ENCODE measurements at places on chromosomes 12 and 14.

DNA sequence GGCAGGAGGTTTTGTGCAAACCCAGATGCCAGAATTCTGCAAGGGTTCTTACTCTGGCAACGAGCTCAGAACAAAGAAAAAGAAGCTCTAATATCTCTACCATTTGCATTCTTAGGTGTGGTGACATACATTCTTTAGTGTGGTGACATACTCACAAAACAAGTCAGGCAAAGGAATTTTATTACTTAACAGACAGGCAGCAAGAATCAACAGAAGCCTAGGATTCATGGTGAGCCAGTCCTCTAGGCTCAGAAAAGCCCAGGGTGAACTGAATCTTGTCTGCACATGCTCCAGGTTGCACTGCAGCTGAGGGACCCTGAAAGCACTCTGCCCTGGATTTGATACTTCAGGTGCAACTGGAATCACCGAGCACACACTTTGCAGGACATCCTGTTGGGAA lies 122.4 kb upstream of the PTPRQ start:
- peak; percentile 22 for DNase-seq

- peak; percentile 4 for DNase-seq
Measured at GRCh38 chr12:106358396-106359241, 1.1 kb downstream of the POLR3B start.

GRCh38 chr12:57726151-57726883 lies 12.2 kb downstream of the AGAP2 start:
- DNase-seq: peak; percentile 92

DNA sequence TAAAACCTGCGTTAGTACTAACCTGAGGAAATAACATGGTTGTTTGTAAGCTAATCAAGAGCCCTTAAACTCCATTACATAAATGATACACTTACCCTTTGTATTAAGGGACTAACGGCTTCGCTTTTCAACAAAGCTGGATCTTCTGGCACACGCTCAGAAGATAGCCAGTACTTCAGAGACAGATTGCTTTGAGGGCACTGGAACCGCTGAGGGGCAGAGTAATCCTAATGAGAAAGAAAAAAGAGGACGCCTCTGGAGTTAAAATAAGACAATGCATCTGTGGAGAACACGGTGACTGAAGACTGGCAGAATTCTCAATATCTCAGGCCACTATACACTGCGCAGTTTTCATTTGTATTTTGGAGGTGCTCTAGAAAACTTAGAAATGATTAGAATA lies 1.5 kb upstream of the KTN1 start:
- no peak for DNase-seq
